ENCODE measurements at places on chromosomes 3 and 15.
A peak's percentile ranks its signal among the peaks of the same experiment; 100 is the strongest.

- no peak for DNase-seq
Observed at GRCh38 chr3:59709702-59710553, 660.1 kb upstream of the CFAP20DC start.

DNA sequence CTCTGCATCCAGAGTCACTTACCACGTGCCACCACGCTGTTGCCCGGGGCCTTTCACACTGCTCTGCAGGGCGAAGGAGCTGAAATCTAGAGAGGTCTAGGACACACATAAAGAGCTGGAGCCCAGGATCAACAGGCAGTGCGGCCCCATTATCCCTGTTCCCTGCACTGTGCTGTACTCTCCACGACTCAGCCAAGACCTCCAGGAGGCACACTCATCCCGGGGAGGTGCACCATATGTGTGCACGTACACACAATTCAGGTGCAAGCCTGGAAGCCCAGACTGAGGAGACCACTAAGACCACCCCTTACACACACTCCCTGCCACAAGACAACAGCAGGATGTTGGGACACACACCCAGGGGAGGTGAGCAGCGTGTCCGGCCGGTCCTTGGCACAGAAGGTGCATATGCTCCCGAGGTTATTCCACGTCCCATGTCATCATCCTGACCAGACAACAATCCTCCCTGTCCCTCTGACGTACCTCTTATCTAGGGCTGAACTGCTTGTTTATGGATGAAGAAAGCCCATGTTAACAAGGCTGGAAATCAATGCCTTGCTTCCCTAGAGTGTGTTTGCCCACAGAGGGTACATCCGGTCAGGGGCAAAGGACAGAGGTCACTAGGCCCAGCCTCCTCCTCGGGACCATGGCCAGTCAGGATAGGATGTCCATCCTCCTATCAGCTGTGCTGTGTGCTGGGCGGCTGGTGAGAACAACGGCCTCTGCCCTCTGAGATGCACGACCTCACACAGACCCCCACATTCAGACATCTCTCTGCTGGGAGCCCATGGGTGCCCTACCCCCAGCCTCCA is 16.1 kb downstream of the KLF15 start:
- peak; percentile 21 for DNase-seq

- DNase-seq = no peak
Observed at GRCh38 chr15:57064033-57064432, 145.6 kb downstream of the TCF12 start.

DNA sequence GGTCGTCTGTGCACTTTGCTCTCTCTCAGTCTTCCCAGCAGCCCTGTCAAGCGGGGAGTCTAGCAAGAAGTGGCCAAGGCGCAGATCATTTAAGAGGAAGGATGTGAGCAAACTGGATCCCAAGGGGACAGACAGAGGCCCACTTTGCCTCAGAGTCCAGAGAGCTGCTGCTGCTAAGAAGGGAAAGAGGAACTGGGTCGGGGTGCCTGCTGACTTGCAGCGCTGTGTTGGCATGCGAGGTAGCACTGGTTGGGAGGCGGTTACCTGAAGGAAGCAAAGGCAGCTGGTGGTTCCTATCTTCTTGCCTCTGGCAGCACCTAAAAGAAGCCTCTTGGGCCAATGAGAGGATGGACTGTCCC is 28.1 kb downstream of the SMAD3 start:
- DNase-seq = no peak

DNA sequence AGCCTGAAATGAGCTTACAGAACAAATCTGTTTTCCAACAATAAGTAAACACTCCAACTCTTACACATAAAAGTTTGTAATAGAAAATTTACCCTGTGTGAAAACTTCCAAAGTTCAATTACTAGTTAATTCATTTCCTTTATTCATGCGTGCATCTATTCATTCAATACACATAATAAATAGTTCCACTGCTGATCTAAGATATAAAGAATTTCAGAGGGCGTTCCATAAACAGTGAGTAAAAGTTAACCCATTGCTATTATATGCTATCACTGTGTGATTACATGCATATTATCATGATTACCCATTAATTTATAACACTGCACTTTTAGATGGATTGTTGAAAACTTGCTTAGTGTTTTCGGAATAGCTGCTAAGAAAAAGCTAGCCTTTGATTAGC is 36.2 kb upstream of the CFAP20DC start:
- no peak for DNase-seq

DNA sequence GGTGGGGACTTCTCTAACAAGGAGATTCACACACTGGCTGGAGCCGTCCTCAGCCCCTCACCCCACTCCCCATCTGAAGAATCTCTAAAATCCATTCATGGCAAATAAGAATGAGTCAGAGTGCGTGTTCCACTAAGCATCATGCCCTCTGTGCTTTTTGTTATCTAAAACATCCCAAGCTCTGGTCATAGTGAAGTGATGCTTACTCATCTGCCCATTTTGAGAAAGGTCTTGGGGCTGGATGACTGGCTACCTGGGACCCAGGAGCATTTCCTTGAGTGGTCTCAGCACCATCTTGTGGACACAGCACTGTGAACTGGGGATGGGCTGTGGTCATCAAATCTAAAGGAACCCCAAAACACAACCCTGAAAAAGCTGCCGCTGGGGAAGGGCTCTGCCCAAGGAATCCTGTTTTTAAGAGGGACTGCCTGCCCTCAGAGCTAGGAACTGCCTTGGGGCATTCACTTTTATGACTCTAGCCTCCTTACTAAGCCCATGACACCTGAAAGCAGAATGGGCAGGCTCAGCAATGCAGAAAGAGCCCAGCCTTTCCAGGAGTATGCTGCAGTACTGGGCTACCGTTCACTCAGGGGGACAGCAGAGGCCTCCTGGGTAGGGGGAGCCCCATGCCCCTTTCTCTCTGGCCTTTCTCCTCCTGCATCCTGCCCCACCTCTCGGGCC is 53.5 kb downstream of the ZBTB38 start:
- no peak for DNase-seq

GRCh38 chr3:135736740-135737139 is 228.8 kb upstream of the PPP2R3A start:
- no peak for DNase-seq

- DNase-seq = no peak
Observed at GRCh38 chr15:92120094-92120795, 266.7 kb downstream of the SLCO3A1 start.

DNA sequence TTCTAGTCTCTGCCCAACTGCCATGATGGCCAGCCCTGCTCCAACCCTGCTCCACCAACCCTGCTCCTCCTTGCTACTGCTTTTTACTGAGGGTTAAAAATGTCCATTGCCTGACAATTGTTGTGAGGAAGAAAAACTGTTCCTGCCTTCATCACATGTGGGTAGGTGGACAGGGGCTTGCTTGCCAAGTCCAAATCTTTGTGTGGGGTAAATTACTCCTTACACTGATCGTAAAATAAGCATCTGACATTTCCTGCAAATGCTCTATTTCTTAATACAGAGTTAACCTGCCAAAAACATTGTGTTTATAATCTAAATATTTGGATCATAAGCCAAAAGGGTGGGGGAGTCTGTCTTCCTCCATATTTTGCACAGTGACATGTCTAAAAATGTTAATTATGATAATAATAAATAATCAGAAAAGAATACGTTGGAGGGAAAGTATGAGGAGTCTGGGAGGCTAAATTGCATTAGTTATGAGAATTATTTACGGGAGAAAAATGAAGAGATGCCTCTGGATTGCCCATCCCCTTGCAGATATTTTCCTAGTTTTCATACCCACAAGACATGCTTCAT is 242.5 kb upstream of the TBL1XR1 start:
- DNase-seq = no peak

- peak; percentile 55 for DNase-seq
Observed at GRCh38 chr3:52444860-52445793, at the start of gene SEMA3G. Gene SEMA3G (minus strand): TSS chr3:52445103. CDS start chr3:52445027, 76 bp downstream.

DNA sequence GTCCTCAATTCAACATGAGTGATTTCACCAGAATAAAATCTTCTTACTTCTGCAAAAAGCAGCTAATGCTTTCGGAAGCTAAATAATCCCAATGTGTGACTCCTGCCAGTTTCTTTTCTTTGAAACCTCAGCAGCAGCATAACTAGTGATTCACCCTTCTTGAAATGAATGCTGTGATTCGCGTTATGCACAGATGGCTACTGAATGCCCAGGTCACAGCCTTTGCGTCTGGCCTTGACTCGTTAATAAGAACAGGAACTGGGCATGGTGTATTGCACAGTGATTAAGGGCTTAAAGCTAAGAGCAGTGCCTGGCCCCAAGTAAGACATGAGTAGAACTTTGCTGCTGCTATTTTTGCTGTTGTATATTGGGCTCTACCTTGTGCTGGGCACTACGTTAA is 19.0 kb downstream of the CGNL1 start:
- no peak for DNase-seq

DNA sequence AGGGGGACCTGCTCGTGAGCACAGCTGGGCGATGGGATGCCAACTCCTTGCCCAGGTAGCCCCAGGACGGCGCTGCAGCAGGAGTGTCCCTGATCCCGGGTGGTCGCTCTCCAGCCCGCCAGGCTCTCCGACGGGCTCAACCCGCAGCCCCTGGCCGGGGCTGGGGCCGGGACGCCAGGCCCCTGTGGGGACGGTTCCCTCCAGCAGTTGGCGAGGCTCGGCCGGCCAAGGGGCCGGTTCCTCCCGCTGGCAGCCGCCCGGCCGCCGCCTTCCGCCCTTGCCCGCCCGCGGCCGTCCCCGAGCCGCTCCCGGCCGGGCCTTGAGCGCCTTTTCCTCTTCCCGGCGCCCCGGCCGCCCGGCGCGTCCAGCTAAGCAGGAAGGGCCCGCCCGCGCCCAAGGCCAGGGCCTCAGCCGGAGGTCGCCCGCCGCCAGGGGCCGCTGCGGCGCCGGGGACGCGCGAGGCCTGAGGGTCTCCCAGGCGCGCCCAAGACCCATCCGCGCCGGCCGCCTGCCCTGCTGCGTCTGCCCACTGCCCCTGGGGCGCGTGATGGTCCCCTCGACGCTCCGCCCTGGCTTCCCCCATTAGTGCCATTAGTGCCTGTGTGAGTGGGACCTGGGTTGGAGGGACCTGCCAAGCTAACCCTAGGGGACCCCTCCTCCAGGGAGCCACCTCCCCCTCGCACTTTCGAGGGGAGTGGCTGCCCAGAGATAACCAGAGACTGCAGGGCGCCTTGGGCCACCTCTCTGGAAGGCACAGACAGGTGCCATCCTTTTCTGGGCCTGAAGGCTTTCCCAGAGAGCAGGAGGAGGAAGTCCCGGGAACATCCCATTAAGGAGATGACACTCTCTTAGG is 106.4 kb downstream of the FBLN2 start:
- peak; percentile 59 for DNase-seq

DNA sequence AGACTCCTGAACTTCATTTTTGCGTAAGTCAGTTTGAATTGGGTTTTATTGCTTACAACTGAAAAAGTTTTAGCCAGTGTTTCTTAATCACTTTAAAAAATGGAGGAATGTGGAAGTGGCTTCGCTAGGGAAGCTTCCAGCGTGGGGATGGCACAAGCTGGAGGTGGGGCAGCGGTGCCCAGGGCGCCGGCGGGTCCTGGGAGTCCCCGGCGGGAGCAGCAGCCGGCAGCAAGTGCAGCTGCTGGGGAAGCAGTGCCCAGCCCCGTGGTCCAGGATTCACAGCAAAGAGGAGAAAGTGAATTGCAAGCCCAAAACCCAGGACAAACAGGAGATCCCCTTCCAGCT is 301.8 kb upstream of the PROK2 start:
- DNase-seq = no peak

DNA sequence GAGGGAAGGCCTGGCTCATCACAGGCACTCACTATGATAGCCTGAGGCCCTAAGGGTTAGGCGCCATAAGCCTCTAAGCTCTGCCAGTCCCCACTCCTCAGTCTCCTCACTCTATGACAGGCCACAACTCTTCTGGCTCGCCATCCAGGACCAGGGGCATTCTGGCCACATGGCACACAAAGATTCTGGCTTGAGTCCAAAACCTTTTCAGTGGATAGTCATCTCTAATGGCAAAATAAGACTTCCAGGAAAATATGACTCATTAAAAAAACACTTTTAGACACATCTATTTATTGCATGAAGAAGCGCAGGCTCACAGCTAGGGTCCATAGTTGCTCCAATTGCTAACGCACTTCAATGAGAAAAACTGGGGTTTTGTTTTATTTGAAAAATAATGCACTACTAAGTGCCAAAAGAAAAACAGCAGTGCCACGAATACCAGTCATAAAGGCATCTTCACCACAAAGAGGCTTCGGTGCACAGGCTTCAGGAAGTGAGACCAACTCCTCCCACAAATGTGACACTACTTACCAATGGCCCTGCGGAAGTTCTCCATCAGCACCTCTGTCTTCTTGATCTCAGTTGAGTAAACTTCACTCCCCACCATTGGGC is 11.1 kb downstream of the RUVBL1 start:
- DNase-seq = peak; percentile 37

GRCh38 chr15:76296849-76297248 is 14.4 kb downstream of the ETFA start:
- DNase-seq = no peak
